Fibroblast of the aortic adventitia (primary cell): ENCODE measurements at places on chromosomes 13 and 19. TPM values are rescaled to one million over a fixed set of nuclear protein-coding genes. Genes with fewer than 3 reads are reported as not detected.

Gene NLRP9
- not detected in 2 replicates for total RNA-seq

Gene CEACAM7
- total RNA-seq: not detected in 2 replicates

Gene FLT3LG
- total RNA-seq: 3.7 and 5.4 TPM in 2 replicates

Gene EBI3
- total RNA-seq: 0.33 TPM in 1 of 2 replicates, not detected in the other

Gene ZNF471
- 2.5 and 11.0 TPM in 2 replicates for total RNA-seq

Gene HSPB6
- 297 and 713 TPM in 2 replicates for total RNA-seq

Gene ICAM4
- total RNA-seq: 0.27 and 0.98 TPM in 2 replicates

Gene SHANK1
- total RNA-seq: 2.6 and 4.2 TPM in 2 replicates

Gene ZNF607
- total RNA-seq: 3.2 and 4.9 TPM in 2 replicates

Gene EXOC3L2
- under 0.01 TPM in 1 of 2 replicates, not detected in the other for total RNA-seq

Gene NCR1
- total RNA-seq: not detected in 2 replicates

- no peak for DNase-seq
Observed at GRCh38 chr19:8321986-8322637, 816 bp downstream of the RPS28 start.

DNA sequence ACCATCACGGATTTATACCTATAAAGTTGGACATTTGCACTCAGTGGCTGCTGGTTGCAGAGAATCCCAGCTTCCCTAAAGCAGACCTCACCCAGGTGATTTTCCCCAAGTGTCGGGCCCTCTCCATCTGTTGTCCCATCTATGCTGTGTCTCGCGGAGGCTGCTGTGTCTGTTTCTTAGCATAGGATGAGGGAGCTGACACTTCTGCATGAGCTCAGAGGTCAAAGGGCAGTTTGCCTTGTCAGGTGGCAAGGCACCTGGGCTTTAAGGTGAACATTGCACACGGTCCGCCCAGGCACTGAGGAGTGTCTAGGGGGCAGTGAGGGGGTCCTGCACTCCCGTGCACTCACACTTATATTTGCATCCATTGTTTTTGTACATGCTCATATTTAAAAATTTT is 151.6 kb downstream of the ZIC5 start:
- no peak for DNase-seq

- no peak for DNase-seq
Observed at GRCh38 chr13:37379841-37380240, 218.7 kb downstream of the POSTN start.

- DNase-seq: no peak
Observed at GRCh38 chr13:28497143-28497876, 2.4 kb upstream of the FLT1 start.

- DNase-seq: no peak
Observed at GRCh38 chr13:38366954-38367645, 17.4 kb downstream of the UFM1 start.

GRCh38 chr13:23996456-23996855 is 99.2 kb upstream of the C1QTNF9B start:
- DNase-seq: no peak

- DNase-seq: no peak
Observed at GRCh38 chr19:24057144-24057543, 29.8 kb upstream of the ZNF254 start.

DNA sequence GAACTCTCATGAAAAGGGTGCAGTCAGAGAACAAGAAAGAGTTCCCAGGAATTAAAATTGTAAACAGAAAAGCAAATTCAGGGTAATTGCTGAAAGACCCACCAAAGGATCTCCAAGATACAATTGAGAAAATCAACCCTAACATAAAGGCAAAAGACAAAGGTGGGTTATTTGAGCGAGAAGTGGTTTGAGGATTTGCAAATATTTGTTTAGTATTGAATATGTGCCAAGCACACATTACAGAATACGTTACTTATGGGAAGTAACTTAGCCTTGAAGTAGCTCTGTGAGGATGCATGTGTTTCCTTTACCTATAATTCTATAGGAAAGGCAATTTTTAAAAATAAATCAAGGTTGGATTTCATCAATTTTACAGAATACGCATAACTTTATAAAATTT is 10.0 kb upstream of the CEACAM21 start:
- DNase-seq: no peak

- DNase-seq: peak; percentile 52
Observed at GRCh38 chr19:49952479-49952836, 8.5 kb downstream of the SIGLEC11 start.

DNA sequence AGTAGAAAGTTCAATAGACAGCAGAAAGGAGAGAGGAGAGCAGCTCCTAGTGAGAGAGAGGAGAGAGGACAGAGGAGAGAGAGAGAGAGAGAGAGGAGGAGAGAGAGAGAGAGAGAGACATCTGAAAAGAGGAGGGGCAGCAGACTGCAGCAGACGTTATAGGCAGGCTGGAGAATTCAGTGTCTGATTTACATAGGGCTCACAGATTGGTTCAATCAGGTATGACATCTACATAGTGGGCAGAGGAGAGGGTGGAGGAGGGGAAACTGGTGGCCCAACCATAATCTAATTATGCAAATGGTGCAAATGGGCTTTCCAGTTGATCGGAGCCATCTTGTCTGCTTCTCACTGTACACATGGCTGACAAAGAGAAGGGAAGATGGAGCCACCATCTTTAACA is 221.3 kb upstream of the TRPC4 start:
- DNase-seq: no peak

DNA sequence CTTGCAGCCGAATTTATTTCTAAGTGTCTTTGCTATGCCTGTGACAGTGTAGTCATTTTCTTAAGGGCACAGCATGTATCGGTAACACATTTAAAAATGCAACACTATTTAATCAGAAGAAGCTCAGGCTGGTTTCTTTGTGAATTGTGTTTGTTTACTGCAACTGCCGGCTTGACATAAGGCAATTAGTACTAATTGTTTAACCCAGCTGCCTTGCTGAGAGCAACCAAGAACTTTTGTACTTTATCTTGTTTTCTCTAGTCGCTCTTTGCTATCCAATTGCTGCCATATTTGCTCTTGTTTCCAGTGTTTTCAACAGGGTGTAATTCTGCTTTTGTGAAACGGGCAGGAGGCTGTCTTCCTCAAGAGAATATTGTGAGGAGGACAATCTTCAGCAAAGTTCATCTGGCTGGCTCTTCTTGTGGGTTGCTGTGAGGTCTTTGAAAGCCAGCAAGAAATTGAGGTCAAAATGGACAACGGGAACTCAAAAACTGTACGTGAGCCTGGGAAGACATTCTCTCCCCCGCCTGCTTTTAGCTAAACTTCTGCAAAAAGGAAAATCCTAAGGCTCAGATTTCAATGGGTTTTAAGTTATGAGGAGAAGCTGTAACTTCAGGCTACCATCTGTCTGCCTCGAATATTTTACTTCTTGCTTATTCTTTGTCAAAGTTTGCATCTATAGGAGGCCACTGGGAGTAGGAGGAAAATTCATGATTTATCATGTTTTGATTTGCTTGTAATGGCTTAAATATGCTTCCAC is 75.8 kb upstream of the TSHZ3 start:
- DNase-seq: no peak

GRCh38 chr13:110390567-110390966 is 83.5 kb downstream of the COL4A2 start:
- DNase-seq: peak; percentile 45

DNA sequence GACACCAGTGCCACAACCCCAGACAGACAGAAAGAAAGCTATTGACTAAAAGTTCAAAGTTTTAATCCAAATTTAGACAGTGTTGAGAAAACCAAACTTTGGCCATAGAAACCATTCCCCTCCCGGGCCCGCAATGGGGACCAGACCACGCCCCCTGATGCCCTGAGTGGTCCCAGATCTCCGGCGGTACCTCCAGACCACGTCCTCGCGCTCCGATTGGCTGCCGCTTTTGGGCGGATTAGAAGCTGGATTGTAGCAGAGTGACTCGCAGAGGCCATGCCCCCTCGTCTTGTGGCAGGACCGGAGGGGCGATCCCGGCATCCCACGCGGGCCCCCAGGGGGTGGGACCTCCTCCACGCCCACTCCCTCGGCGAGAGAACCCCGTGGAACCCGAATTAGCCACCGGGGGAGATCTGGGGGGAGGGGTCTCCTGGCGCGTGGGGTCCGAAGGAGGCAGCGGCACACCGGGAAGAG is 797 bp upstream of the HSD17B14 start:
- DNase-seq: peak; percentile 71

DNA sequence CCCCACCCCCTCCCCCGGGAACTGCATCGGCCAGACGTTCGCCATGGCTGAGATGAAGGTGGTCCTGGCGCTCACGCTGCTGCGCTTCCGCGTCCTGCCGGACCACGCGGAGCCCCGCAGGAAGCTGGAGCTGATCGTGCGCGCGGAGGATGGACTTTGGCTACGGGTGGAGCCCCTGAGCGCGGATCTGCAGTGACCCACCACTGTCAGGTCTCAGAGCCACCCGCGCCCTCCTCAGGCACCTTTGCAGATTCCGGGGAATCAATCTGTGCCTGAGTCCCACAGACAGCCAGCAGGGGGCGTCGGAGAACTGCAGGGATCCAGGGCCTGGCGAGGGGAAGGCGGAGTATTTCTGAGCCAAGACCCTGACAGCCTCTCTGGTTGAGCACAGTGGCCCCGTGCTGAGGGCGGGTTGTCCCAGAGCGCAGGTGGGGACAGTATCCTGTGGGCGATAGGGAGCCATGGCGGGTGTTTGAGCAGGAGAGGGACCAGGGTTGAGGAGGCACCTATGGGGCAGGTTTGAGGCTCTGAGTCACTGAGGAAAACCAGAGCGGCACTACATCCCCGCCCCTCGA is 30.4 kb upstream of the CYP4F8 start:
- peak; percentile 54 for DNase-seq

- no peak for DNase-seq
Observed at GRCh38 chr13:96984051-96984508, 10.2 kb downstream of the OXGR1 start.

DNA sequence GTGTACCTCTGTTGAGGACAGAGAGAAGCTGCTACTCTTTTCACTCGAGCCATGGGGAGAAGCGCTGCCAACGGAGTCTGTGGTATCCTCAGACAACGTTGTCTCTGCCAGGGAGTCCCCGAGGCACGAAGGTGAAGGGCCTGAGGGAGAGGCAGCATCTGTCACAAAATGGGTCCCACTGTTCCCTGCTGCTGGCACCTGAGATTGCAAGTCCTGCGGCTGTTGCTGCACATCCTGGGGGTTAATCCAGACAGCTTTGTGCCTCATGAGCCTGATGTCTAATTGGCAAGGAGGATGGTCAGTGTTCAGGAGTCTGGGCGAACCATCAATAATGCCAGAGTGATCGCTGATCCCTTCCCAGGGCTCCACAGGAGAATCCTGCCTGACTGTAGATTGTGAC is 15.0 kb downstream of the RUBCNL start:
- no peak for DNase-seq

GRCh38 chr13:109389456-109389855 is 396.9 kb downstream of the IRS2 start:
- DNase-seq: no peak

- no peak for DNase-seq
Observed at GRCh38 chr13:25172303-25172630, 179 bp upstream of the AMER2 start.

GRCh38 chr13:25973576-25973975 is 78.2 kb downstream of the SHISA2 start:
- DNase-seq: no peak

DNA sequence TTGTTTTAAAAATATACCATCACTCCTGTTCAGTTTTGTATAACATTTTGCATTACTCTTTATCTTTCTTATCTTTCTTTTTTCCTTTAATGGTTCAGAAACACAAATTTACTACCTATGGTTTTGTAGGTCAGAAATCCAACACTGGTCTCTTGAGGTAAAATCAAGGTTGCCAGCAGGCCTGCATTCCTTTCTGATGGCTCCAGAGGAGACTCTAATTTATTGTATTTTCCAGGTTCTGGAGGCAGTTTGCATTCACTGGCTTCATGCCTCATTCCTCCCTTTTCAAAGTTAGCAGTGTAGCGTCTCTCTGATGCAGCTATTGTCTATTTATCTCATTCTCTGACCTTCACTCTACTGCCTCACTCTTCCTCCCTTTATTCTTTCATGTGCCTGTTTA is 767.4 kb downstream of the SLITRK6 start:
- DNase-seq: no peak

DNA sequence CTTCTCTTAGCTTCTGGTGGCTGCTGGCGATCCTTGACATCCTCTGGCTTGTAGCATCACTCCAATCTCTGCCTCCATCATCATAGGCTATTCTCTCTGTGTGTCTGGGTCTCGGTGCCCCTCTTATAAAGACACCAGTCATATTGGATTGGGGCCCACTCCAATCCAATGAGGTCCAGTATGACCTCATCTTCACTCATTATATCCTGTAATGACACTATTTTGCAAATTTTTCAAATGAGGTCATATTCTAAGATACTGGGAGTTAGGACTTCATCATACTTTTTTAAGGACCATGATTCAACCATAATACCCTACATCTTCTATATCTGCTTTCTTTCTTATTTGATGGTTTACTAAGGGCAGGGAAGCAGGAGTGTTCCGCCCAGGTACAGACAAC is 12.0 kb upstream of the SLC46A3 start:
- DNase-seq: no peak

GRCh38 chr19:41294393-41294792 is 15.6 kb upstream of the CCDC97 start:
- no peak for DNase-seq

DNA sequence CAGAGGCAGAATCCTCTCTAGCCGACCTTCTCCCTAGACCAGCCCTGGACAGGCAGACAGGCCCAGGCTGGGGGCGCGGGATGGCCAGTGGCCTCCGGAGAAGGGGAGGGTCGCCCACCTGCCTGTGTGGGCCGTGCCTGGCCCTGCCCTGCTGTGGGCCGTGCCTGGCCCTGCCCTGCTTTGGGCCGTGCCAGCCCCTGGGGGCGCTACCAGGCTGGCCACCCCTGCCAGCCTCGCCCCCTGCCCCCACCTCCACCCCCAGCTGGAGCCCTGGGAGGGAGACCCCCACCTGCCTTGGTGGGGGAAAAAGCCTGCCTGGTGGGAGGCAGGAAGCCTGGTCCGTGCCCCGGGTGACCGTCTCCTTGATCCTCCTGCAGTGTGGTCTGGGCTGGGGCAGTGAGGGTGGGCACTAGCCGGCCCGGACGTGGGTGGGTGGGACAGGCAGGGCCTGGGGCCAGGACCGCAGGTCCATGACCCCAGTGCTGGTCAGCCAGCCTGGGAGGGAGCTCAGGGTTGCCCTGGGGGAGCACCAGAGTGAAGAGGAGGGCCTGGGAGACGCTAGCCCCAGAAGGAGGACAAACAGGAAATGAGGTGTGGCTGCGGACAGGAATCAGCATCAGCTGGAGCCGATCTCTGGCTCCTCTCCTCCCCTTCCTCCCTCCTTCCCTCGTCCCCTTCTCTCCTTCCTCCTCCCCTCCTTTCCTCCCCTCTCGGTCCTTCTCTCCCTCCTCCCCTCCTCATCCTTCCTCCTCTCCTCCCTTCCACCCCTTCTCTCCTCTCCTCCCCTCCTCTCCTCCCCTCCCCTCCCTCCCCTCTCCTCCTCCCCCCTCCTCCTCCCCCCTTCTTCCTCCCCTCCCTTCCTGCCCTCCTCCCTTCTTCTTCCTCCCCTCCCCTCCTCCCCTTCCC is 5.1 kb upstream of the MKNK2 start:
- DNase-seq: peak; percentile 89

- DNase-seq: no peak
Observed at GRCh38 chr13:83499286-83499685, 383.0 kb downstream of the SLITRK1 start.

- DNase-seq: peak; percentile 63
Observed at GRCh38 chr19:39502640-39503417, 4.1 kb downstream of the DLL3 start.

- no peak for DNase-seq
Observed at GRCh38 chr19:10848230-10848856, at the start of gene C19orf38. Gene C19orf38, plus strand, starts transcription at chr19:10848415. Its CDS starts 94 bp downstream, at chr19:10848509.
